Umbilical cord (tissue), 2 donors: ENCODE measurements at places on chromosomes 4 and X. TPM values are rescaled to one million over a fixed set of nuclear protein-coding genes. Genes with fewer than 3 reads are reported as not detected.

Gene STARD8
- 2.4 TPM for total RNA-seq

Gene ARSJ
- 45.7 TPM for total RNA-seq

Gene LRCH2
- 28.9 TPM for total RNA-seq

- DNase-seq: peak; percentile 48
Observed at GRCh38 chr4:80989921-80990544, 40.5 kb upstream of the BMP3 start.

DNA sequence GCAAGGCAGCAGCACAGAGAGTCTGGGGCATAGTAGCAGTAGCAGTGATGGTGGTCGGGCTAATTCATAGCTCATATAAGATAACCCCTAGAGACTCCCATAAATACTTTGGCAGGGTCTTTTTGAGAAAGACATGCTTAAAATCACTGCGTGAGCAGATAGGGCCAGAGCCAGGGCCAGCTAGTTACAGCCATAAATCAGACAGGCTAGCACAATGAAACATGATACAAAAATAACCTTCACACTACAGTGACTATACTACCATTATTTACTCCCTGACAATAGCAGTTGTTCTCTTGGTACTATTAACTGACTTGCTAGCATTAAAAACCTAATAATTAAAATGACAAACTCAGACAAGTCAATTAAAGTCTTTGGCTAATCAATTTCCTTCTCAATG, 295.9 kb downstream of the SMARCA1 start:
- DNase-seq: no peak

- DNase-seq: no peak
Observed at GRCh38 chr4:121597346-121597934, 99.3 kb downstream of the ANXA5 start.
